Large intestine (tissue), 12 donors: ENCODE measurements at places on chromosomes 7 and 10. TPM values are rescaled to one million over a fixed set of nuclear protein-coding genes. Genes with fewer than 3 reads are reported as not detected.

DNA sequence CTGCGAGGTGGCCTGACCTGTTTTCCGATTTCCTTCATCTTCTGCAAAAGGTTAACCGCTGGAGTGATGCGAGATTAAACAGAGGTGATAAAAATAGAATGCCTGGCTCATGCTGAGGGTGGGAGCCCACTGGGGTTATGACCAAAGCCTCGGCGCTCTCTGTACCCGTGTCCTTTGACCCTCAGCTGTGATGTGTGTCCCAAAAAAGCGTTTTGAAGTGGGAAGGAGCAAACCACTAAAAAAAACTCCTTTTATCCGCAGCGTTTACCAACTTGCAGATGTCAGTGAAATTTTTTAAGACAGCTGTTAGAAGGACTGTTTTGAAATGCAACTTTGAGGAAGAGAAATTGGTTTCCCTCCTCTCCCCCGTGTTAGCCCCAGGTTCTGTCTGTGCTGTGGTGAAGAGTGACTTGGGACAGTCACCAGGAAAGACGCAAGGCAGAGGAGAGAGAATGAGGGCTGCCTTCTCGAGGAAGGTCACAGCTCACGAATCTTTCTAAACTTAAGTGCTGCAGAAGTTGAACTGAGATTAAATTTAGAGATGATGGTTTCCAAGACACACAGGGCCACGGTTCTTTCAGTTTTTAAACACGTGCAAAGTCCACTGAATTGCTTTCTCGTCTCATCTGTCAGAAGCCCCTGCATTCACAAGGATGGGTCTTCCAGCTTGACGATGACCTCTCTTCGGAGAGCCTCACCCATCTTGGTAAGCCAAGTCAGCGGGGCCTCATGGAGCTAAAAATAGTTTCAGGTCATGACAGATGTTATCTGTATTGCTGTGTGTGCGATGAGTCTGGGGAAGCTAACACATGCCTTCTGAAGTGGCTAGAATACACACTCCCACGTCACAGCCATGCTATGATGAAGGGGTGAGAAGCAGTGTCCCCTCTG, 27.6 kb downstream of the AMZ1 start:
- no peaks in the 10 kb centered on the region for H3K27me3 ChIP-seq
- no peak overlapping the region for H3K4me3 ChIP-seq
- no peak for DNase-seq
- peaks cover 14% of the 10 kb centered on the region for H3K36me3 ChIP-seq

DNA sequence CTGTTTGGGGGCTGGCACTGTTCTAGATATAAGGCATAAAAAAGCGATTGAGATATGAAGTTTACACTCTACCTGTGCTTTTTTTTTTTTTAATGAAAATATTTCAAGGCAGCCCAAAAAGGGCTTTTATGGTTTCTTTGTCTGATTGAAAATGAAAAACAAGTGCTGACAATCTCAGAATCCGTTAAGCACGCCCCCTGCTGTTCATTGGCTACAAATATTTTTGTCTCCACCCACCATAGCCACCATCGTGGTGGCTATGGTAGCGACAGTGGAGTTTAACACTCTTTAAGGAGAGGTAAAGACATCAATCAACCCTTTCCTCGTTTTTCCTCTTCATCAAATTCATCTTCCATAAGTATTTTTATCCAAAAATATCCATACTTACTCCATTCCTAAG, 94.2 kb downstream of the CD36 start:
- no peak for DNase-seq
- no peaks in the 10 kb centered on the region for H3K36me3 ChIP-seq
- H3K4me1 ChIP-seq = no peaks in the 10 kb centered on the region
- no peak overlapping the region for H3K4me3 ChIP-seq

DNA sequence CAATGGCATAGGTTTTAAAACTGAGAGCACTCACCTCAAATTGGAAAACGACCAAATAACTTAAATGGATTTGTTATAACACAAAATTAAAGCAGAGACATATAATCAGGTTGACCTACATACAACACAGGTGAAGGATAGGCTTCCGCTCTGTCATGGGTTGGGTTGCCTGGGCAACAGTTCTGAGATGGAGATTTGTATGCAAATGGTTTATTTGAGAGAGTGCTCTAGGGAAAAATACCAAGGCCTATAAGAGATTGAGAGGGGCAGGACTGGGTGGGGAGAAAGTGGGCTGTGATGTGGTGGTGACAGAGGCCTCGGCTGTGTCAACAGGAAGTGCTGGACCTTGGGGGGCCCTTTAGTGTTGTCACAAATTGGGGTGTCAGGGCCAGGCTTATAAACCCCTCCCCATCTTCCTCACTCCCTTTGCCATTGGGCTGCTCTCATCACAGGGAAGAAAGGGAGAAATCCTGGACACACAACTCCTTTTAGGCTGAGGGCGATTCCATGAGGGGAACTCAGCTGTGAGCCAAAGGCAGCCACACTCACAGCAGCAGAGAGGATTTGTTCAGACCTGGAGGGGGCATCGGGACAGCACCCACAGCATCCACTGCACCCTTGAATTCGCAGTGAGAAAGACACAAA, 105.4 kb upstream of the LYZL1 start:
- no peak for DNase-seq
- no peak overlapping the region for H3K27ac ChIP-seq
- no peaks in the 10 kb centered on the region for H3K36me3 ChIP-seq
- H3K4me1 ChIP-seq = no peaks in the 10 kb centered on the region
- H3K4me3 ChIP-seq = no peak overlapping the region

- H3K4me1 ChIP-seq = peaks cover 5% of the 10 kb centered on the region
- DNase-seq = no peak
- no peaks in the 10 kb centered on the region for H3K36me3 ChIP-seq
- no peaks in the 10 kb centered on the region for H3K27me3 ChIP-seq
- H3K27ac ChIP-seq = peak overlapping the region; percentile 3
Measured at GRCh38 chr7:137975221-137975620, 26.7 kb downstream of the CREB3L2 start.

GRCh38 chr10:121608469-121609190, 10.4 kb upstream of the FGFR2 start:
- no peaks in the 10 kb centered on the region for H3K27me3 ChIP-seq
- DNase-seq = peak; percentile 82
- H3K4me3 ChIP-seq = peak overlapping the region; percentile 38
- no peak overlapping the region for H3K27ac ChIP-seq
- H3K4me1 ChIP-seq = peaks cover 15% of the 10 kb centered on the region
- no peaks in the 10 kb centered on the region for H3K36me3 ChIP-seq

DNA sequence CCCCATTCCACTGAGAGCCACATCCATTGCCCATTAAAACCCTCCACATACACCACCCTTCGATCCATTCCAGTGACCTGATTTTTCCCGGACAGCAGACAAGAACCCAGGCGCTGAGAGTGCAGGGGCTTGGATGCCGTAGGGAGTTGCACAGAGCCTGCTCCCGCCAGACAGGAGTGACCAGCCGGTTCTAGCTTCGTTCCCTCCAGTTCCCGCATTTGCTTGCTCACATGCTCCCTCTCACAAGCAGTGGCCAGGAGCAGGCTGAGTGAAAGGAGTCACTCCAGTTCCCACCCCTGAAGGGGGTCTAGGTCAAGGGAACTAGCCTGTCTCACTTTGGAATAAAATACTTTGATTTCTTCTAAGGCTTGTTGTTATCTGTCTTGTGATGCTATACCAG, 119.5 kb downstream of the SKIDA1 start:
- no peaks in the 10 kb centered on the region for H3K27me3 ChIP-seq
- H3K36me3 ChIP-seq = no peaks in the 10 kb centered on the region
- no peak overlapping the region for H3K4me3 ChIP-seq
- no peak overlapping the region for H3K27ac ChIP-seq
- no peak for DNase-seq

DNA sequence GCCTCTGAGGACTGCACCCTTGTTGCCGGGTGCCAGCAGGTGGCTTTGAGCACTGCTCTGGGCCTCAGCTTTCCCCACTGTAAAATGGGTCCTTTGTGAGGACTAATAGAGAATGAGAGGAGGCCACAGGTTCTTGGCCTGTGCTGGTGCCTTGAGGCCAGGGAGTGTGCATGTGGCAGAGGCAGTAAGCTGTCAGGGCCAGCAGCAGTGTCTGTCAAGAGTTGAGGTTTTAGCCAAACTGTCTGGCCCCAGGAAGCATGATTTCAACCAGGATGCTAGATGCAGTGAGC, 13.5 kb downstream of the NACAD start:
- H3K36me3 ChIP-seq = peaks cover 57% of the 10 kb centered on the region
- H3K4me3 ChIP-seq = no peak overlapping the region
- no peak overlapping the region for H3K27ac ChIP-seq
- H3K4me1 ChIP-seq = no peaks in the 10 kb centered on the region
- H3K27me3 ChIP-seq = no peaks in the 10 kb centered on the region

GRCh38 chr7:22190736-22191135, 166.2 kb downstream of the RAPGEF5 start:
- H3K27ac ChIP-seq = no peak overlapping the region
- H3K4me3 ChIP-seq = no peak overlapping the region
- peaks cover 39% of the 10 kb centered on the region for H3K36me3 ChIP-seq
- H3K27me3 ChIP-seq = no peaks in the 10 kb centered on the region
- no peaks in the 10 kb centered on the region for H3K4me1 ChIP-seq

DNA sequence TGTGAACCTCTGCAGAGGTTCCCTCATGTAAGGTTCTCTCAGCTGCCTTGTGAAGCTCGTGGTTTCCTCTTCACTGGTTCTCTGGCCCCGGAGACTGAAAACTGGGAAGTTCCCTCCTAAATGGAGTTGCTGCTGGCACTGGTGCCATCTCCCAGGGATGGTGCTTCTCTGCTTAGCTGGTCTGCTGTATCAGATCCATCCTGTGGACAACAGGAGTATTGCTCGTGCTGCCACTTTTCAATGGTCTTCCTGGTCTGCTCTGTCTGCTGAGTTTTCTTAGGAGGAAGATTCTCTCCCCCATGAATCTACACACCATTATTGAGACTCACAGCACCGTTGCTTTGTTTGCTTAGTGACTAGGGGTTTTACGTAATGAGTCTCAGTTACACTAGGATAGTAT, 247.8 kb downstream of the OTUD1 start:
- peaks cover 9% of the 10 kb centered on the region for H3K27me3 ChIP-seq
- no peaks in the 10 kb centered on the region for H3K4me1 ChIP-seq
- H3K27ac ChIP-seq = no peak overlapping the region
- H3K36me3 ChIP-seq = no peaks in the 10 kb centered on the region

DNA sequence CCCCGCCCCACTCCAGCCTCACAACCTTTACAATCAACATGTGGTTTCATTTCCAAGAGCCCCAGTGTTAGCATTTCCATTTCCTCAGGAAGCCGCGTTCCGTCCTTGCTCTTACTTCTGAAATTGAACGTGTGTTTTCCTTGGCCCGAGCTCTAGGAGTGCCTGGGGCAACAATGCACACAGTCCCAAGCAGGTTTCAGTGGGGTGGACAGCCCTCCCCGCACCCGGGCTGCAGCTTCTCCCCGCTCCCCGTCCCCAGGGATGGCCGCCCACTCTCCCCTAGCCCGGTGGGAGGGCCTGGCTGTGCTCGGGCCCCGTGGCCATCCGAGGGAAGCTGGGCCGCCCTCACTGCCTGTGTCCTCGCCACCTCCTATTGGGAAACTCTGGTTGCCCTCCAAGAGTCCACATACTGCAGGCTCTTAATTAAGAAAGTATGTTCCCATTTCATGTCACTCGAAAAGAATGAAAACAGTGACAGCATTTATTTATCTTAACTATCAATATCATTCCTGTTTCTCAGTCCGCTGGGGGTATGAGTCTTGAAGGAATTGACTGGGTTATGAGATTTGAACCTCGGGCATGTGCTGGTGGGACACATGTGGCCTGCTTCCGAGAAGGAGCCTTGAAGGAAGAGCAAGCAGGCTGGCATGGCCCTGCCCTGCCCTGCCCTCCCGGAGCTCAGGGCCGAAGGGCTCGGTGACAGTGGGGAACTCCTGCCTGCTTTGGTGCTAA, 163.8 kb downstream of the GRK5 start:
- no peak overlapping the region for H3K4me3 ChIP-seq
- H3K36me3 ChIP-seq = no peaks in the 10 kb centered on the region
- no peaks in the 10 kb centered on the region for H3K27me3 ChIP-seq
- no peak for DNase-seq
- H3K4me1 ChIP-seq = no peaks in the 10 kb centered on the region

- no peak for DNase-seq
- peaks cover 55% of the 10 kb centered on the region for H3K36me3 ChIP-seq
- H3K4me1 ChIP-seq = no peaks in the 10 kb centered on the region
- no peak overlapping the region for H3K4me3 ChIP-seq
- no peak overlapping the region for H3K27ac ChIP-seq
Measured at GRCh38 chr10:98436704-98437103, 10.0 kb downstream of the HPS1 start.

GRCh38 chr7:2641406-2642393, 9.9 kb downstream of the TTYH3 start:
- H3K27me3 ChIP-seq = no peaks in the 10 kb centered on the region
- H3K4me1 ChIP-seq = peaks cover 41% of the 10 kb centered on the region
- no peak overlapping the region for H3K4me3 ChIP-seq

GRCh38 chr10:38093816-38094157, 350 bp upstream of the ZNF37A start:
- H3K27me3 ChIP-seq = no peaks in the 10 kb centered on the region
- H3K27ac ChIP-seq = no peak overlapping the region
- peaks cover 15% of the 10 kb centered on the region for H3K36me3 ChIP-seq
- no peaks in the 10 kb centered on the region for H3K4me1 ChIP-seq
- no peak for DNase-seq

- no peak for DNase-seq
- peaks cover 82% of the 10 kb centered on the region for H3K27me3 ChIP-seq
- H3K4me3 ChIP-seq = no peak overlapping the region
- peaks cover 8% of the 10 kb centered on the region for H3K4me1 ChIP-seq
- H3K36me3 ChIP-seq = no peaks in the 10 kb centered on the region
Measured at GRCh38 chr10:101091546-101092290, 29.9 kb downstream of the KAZALD1 start.

Gene RARRES2
- polyA plus RNA-seq = 58.2 TPM

DNA sequence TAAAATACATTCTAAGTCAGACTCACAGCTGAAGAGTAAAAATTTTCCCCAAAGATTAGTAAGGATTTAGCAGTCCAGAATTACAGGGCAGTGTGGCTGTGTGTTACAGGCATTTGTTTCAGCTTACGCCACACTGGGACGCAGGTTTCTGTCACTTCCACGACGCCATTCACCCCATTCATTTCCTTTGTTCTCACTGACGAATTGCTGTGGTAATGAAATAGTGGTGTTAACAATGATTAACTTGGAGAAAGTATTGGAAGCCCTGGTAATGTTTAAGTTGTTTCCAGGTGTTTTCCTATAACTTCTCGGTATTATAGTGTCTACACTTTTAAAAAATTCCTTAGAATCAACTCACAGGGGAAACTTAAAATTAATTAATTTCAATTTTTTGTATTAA, 370.9 kb downstream of the SH2D4B start:
- no peak overlapping the region for H3K27ac ChIP-seq
- no peaks in the 10 kb centered on the region for H3K36me3 ChIP-seq
- H3K27me3 ChIP-seq = no peaks in the 10 kb centered on the region
- no peaks in the 10 kb centered on the region for H3K4me1 ChIP-seq
